Epithelial cell of esophagus (primary cell): ENCODE measurements at places on chromosomes 1 and 21.

DNA sequence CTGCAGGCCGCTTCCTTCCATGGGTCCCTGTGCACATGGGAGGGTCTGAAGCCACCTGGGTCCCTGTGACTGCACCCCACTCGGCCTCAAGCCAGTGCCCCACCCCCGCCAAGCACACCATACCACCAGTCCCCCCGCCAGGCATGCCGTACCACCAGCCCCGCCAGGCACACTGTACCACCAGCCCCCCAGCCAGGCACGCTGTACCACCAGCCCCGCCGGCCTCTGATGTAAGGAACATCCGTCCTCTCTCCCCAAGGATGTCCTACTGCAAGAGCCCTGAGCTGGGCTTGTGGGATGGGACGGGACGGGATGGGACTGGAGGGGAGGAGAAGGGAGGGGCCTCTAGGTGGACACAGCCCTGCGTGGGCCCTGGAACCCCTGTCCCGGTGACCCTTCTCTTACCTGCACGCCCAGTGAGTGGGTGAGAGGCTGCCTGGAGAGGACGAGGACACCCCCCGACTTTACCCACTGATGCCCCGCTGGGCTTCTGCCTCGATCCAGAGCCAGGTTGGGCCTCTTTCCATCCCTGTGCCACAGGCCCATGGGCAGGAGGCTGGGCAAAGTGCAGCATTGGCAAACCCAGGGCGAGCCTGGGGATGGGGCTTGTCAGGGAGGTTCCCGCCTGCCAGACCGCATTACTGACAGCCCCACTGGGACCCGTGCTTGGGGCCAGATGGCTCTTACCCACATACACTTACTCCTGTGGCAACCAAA lies 40.8 kb upstream of the COL6A1 start:
- no peak for DNase-seq

DNA sequence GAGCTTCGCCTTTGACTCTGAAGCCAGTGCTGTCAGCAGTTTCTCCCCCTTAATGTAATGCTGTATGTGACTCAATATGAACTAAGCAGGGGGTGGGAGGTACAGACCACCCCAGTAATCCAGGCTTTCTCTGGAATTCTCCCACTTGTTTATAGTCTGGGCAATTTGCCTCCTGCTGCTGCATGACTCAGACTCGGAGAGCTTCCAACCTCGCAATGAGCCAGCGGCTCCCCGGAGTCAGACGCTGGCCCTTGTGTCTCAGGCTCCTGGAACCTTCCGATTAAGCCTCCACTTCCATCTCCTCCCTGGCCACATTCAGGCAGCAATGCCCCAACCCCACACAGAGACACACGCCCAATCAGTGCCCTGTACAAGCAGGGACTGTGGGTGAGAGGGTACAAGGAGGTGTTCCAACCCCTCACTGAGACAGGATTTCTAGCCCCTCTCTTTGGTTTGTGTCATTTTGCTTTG lies 471.7 kb upstream of the VAMP3 start:
- peak; percentile 83 for DNase-seq

DNA sequence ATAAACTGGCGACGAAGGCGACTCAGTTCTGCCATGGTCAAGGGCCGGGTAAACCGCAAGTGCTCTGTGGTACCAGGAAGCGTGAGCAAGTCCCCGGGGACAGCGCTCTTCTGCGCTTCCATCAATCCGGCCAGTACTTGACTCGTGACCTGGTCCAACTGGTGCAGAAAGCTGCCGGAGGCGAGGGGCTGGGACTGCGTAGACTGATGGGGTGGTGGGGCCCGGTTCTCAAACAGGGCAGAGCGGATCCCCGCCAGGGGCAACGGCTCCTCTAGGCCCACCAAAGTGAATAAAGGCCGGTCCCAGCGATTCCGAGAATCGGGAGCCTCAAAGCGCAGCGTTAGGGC lies 852 bp downstream of the KTI12 start:
- peak; percentile 34 for DNase-seq

GRCh38 chr1:46183926-46184557 lies 7.8 kb upstream of the P3R3URF start:
- no peak for DNase-seq

DNA sequence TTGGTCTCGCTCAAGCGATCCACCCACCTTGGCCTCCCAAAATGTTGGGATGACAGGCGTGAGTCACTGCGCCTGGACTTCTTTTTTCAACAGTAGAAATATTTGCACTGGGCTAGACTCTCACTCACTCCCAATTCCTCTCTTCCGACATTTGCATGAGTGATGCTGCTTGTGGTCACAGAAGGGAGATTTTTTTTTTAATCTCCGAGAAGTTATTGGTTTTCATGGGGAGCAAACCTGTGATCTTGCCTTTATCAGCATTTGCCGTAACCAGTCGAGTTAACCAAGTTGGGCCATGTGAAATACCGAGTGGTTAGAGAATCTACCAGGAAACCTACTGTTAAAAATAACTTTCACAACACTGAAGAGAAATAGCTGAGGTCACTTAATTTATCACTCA lies 21.1 kb downstream of the ERG start:
- DNase-seq = no peak

GRCh38 chr21:36355868-36356267 lies 29.3 kb upstream of the CHAF1B start:
- no peak for DNase-seq

DNA sequence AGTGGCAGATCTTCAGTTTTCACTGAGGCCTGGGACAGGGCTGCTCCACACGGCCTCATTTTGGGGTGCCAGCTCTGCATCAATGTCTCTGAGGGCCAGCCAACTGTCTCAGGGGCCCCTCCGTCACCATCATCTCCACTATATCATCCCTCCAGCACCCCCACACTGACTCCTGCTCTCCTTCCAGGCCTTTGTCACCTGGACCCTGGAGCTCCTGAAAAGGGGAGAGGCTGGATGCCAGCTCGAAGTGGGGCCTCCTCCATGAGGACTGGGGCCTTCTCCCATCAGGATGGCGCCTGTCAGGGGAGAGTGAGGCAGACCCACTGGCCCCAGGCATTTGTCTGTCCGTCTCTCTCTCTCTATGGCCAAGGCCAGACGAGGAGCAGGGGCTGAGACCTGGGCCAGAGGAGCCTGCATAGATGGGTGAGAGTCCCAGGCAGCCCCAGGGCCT lies 44.7 kb upstream of the LRP8 start:
- no peak for DNase-seq

GRCh38 chr1:14919751-14920150 lies 233.8 kb upstream of the TMEM51 start:
- DNase-seq = no peak

- no peak for DNase-seq
Measured at GRCh38 chr1:61397935-61398334, 315.6 kb downstream of the NFIA start.

DNA sequence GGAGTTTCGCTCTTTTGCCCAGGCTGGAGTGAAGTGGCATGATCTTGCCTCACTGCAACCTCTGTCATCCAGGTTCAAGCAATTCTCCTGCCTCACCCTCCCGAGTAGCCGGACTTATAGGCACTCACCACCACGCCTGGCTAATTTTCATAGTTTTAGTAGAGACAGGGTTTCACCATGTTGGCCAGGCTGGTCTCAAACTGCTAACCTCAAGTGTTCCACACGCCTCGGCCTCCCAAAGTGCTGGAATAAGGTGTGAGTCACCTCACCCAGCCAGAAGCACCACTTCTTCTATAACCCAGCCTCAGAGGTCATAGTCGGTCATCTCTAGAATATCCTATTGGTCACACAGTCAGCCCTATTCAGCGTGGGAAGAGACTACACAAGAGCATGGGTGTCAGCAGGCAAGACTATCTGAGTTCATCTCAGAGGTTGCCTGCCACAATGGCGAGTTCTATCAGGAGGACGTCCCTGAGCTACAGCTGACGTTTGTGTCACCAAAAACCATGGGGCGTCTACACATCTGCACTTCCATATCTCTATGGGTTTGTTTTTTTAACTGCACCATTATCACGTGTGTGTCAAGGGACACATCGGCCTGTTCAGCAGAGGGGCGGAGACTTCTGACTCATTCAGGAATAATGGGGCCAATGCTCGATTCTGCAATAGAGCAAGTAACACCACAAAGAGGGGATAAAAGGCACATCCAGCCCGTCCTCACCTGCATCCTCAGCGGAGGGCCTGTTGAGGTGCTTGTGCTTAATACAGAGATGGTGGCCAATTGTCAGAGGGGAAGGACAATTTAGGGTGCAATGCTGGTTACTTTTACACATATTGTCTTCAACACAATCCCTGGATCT lies 256.3 kb upstream of the IRF2BP2 start:
- DNase-seq = peak; percentile 79

- DNase-seq = peak; percentile 45
Measured at GRCh38 chr1:23446661-23447310, 22.2 kb upstream of the TCEA3 start.
